ENCODE measurements at places on chromosomes 5 and 9. TPM values are rescaled to one million over a fixed set of nuclear protein-coding genes. Genes with fewer than 3 reads are reported as not detected.

Gene HARS1
- 36.9 TPM for total RNA-seq

Gene CYSRT1
- 1.4 TPM for total RNA-seq

Gene PCDHGB3
- total RNA-seq = 4.3 TPM

Gene DIMT1
- 23.9 TPM for total RNA-seq

Gene NKD2
- 12.7 TPM for total RNA-seq

Gene PRDM9
- total RNA-seq = not detected

Gene TRPM3
- 2.3 TPM for total RNA-seq

Gene ACER2
- 3.8 TPM for total RNA-seq

Gene REEP2
- total RNA-seq = 1.7 TPM

Gene DOLK
- 7.8 TPM for total RNA-seq

Gene DIPK1B
- total RNA-seq = 7.0 TPM

Gene CTNND2
- 1.4 TPM for total RNA-seq

Gene FBP2
- 5.5 TPM for total RNA-seq

Gene CTXN3
- not detected for total RNA-seq

Gene MROH2B
- total RNA-seq = not detected

Gene DAP
- total RNA-seq = 27.4 TPM

All from skin of body (tissue), 3 donors.